Stimulated activated CD8-positive, alpha-beta memory T cell treated with anti-CD3 and anti-CD28 coated beads, Interleukin-4, amount 100 ng/mL, for 24 hours (primary cell): ENCODE measurements at places on chromosomes 2 and 18.

DNA sequence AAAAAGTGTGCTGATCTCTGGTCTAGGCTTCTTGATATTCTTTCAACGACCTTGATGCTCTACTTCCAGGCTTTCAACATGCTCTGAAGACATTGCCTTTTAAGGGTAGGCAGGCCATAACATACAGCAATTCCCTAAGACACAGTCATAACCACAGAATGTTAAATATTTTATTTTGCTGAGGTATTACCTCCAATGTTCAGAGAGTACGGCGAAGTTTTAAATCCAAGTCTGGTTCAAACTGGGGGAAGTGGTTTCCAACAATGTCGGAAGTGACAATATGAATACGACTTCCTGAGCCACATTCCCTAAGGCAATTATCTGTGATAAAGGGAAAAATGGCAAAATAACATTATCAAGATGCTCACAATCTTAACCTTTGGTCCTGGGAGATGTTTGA lies 1077.9 kb upstream of the PIK3C3 start:
- DNase-seq = no peak

GRCh38 chr2:219399716-219400478 lies 12.2 kb upstream of the DNPEP start:
- no peak for DNase-seq

DNA sequence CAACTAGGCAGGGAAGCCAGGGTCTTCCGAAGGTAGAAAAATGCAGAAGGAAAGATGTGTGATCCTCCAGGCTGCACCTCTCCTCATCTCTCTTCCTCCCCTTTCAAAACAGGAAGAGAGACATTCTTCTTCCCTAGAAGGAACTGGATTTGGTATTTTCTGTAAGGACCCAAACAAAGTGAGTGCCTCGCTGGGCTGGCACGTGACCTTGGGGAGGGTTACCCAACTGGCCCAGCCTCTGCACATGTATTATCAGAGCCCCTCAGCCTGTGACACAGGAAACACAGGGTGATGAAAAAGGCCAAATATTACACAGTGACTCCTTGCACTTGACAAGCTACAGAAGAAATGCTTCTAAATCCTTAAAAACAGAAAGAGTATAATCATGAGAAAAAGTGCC lies 2.3 kb downstream of the HJURP start:
- no peak for DNase-seq

- no peak for DNase-seq
These were observed 131.4 kb downstream of the SEPTIN10 start for GRCh38 chr2:109482361-109482861.

DNA sequence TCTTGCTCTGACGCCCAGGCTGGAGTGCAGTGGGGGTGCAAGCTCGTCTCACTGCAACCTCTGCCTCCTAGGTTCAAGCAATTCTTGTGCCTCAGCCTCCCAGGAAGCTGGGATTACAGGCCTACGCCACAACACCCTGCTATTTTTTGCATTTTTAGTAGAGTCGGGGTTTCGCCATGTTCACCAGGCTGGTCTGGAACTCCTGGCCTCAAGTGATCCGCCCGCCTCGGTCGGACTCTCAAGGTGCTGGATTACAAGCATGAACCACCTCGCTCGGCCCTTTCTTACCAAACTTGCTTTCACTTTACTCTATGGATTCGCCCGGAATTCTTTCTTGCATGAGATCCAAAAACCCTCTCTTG lies 3.1 kb upstream of the FZD5 start:
- no peak for DNase-seq

DNA sequence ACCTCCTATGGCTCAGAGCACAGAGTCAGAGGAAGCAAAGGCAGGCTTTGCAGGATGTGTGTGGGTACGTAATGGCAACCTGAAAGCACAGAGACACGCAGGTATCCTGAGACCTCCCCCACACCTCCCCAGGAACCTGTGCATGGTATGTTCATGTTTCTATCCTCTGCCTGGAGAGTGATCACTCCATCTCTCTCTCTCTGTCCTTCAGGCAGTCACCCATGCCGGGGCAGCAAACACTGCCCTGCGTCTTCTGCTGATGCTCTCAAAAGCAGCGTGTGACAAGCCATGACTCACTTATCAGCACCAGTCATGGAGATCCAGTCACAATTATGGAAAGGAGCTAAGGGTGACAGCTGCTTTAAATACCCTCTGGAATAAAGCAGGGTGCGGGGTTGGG lies 52.7 kb downstream of the PDCL3 start:
- no peak for DNase-seq

- DNase-seq = peak; percentile 48
These were observed 966 bp downstream of the ADCY3 start for GRCh38 chr2:24919037-24919505.

- DNase-seq = no peak
These were observed 180.1 kb downstream of the CDH2 start for GRCh38 chr18:27996801-27997272.

DNA sequence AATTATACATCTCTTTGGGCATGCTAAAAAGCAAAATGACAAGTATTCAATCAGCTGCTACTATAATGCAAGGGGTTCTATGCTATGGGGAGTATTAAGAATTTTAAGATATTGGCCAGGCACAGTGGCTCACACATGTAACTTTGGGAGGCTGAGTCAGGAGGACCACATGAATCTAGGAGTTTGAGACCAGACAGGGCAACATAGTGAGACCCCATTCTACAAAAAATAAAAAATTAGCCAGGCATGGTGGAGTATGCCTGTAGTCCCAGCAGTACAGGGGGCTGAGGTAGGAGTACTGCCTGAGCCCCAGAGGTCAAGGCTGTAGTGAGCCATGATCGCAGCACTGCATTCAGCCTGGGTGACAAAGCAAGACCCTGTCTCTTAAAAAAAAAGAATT lies 5.5 kb upstream of the KIAA2012 start:
- no peak for DNase-seq

DNA sequence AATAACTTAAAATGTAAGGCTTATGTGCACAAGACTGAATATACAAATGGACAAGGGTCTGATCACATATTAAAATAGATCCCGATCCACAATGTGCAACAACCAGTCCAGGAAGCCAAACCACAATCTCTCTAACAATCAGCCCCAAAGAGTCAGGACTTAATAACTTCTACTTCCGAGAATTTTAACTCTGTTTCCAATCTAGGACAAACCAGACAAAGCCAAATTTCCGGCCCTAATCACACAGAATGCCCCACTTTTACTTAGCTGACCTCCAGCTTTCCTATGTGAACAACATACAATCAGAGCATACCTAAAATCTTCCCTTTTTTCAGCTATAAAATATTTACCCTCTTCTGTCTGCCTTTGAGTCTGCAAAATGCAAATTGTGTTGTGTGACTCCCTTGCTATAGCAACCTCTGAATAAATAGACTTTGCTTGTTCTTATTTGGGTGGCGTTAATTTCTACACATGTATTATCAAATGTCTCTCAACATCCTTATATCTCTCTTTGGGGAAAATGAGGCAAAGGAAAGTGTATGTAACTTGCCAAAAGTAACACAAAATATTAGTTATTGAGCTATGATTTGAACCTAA lies 381.9 kb upstream of the MC4R start:
- no peak for DNase-seq

DNA sequence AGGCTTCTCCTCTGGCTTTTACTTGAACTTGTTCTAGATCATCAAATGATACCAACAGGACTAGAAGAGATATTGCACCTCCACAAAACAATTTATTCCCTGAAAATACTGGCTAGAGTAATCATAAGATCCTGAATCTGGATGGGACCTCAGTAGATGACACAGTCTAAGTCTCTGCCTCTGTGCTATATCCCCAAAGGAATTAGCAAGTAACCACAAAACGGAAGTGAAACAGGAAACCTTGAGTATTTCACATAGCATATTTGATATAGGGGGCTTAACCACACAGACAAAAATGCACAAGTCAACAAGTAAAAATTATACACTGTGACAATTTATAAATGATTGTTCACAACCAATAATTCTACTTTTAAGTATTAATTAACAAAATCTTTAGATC lies 456.9 kb upstream of the TNP1 start:
- DNase-seq = no peak

DNA sequence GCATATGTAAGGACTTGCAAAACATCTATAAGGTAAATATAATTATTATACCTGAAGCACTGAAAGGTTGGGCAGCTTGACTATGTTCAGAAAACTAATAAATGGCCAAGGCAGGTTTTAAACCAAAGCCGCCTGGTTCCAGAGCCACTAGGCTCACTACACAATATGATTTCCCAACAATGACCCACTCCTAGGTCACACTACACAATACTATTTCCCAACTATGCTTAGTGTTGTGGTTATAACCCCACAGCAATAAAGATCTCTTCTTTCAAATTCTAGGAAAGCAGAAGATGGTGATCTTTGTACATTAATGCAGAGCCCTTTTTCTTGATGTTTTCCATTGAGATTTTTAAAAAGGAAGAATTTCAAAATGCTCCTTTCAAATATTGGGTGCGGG lies 180.4 kb downstream of the CYRIA start:
- DNase-seq = no peak

- DNase-seq = no peak
These were observed 156.1 kb upstream of the MGAT5 start for GRCh38 chr2:134097740-134098139.

- DNase-seq = no peak
These were observed 160.4 kb upstream of the TMEM200C start for GRCh38 chr18:6055711-6056110.

DNA sequence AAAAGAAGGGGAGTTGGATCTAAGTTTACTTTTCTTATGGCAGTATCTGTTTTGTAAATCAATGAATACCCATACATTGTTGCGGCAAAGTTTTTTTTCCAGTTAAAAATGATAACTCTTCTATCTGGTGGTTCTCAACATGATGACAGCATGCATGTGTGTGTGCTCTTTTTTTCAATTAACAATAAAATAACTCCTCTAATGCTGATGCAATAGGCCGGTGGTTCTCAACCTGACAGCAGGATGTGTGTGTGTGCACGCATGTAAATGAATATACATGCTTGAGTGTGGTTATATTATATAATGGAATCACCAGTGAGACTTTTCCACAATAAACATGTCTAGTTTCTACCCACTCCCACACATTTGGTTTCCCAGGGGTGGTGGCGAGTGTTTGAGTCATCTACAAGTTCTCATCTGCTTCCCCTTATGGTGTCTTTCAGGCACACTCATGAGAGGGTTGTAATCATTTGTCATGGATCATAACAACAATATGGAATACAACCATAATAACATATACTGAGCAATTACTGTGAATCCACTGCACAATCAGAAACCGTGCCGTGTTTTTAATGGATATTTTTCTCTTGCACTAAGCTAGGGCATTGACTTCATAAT lies 31.2 kb downstream of the PARD3B start:
- DNase-seq = no peak

- no peak for DNase-seq
These were observed 10.5 kb downstream of the WDR43 start for GRCh38 chr2:28904802-28905457.

DNA sequence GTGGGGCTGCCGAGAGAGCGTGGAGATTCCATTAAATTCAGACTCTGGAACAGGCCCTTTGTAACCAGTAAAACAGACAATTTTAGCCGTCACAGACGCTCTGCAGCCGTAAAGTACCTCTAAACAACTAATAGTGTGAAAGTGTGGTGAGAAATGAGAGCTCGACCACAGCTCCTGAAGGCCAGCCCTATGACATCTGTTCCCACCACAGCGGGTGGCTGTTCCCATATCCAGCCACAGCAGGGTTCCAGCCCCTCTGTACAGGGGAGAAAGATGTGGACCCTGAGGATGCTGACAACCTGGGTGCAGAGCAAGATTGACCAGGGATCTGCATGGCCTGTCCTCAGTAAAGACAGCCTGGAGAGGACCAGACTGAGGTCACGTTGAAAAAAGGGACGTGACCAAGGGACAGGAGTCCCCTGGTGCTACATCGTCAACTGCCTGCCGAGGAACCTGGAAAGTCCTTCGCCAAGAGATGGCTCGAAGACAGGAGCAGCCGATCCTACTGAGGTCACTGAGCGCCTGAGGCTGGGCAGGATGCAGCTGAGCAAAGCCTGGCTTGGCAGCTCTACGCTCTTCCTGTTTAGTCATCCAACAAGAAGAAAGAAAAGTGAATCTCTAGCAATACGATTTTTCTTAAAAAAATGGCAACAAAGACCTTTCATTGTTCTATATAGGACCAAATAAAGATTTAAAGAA lies 831.7 kb downstream of the RNF144A start:
- DNase-seq = no peak

DNA sequence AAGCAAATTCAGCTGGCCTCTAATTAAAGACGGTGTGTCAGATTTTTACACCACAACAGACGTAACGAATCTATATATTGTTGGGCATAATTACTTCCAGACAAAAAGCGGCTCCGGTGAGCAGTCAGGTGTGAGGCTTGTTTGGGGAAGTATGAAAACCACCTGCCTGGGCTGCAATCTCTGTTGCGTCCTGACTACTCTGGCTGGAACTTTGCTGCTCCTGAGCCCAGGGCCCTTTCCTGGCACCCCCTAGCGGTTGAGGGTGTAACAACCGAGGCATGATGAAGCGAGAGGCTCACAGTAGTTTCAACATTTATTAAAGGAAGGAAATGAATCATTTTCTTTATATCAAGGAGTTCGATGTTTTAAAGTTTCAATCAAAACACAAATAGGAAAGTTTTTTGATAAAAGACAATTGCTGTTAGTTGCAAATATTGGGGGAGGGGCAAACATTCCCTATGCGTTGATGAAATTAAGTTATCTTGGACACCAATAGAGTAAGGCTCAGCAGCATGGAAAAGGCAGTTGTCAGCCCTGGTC lies 10.6 kb upstream of the ITGB6 start:
- DNase-seq = peak; percentile 48

- no peak for DNase-seq
These were observed 653 bp upstream of the ABI2 start for GRCh38 chr2:203327582-203327900.

GRCh38 chr2:241764275-241765241 lies 12.1 kb upstream of the GAL3ST2 start:
- DNase-seq = no peak

- DNase-seq = no peak
These were observed 6.6 kb downstream of the HOXD3 start for GRCh38 chr2:176163672-176164056.

- DNase-seq = no peak
These were observed 199.3 kb downstream of the MEMO1 start for GRCh38 chr2:31811482-31811881.

GRCh38 chr2:182647499-182647787 lies 68.6 kb upstream of the DNAJC10 start:
- no peak for DNase-seq

DNA sequence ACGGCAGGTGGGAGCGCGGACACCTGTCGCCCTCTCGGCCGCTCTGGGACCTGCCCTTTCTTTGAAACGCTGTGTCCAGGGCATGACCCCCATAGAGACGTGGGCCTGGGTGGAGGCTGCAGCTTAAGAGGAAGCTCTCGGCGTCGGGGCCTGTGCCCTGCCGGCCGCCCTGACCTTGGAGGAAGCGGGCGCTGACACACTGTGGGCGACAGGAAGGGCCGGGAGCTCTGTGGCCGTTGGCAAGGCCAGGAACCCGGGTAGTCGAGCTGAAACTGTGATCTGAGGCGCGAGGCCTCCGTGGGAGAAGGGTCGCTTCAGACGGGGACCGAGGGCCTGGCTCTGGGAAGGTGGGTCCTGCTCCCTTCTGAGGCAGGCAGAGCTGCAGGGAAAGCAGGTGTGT lies 28.2 kb downstream of the KCNG2 start:
- no peak for DNase-seq

- no peak for DNase-seq
These were observed 40.7 kb upstream of the BBS5 start for GRCh38 chr2:169438466-169439072.

GRCh38 chr2:217353591-217353990 lies 493.7 kb upstream of the TNP1 start:
- DNase-seq = no peak
